ENCODE measurements at places on chromosomes 11 and 22.

- DNase-seq, result peak; percentile 43
These were observed 2.7 kb upstream of the CLMP start for GRCh38 chr11:123197711-123198110.

DNA sequence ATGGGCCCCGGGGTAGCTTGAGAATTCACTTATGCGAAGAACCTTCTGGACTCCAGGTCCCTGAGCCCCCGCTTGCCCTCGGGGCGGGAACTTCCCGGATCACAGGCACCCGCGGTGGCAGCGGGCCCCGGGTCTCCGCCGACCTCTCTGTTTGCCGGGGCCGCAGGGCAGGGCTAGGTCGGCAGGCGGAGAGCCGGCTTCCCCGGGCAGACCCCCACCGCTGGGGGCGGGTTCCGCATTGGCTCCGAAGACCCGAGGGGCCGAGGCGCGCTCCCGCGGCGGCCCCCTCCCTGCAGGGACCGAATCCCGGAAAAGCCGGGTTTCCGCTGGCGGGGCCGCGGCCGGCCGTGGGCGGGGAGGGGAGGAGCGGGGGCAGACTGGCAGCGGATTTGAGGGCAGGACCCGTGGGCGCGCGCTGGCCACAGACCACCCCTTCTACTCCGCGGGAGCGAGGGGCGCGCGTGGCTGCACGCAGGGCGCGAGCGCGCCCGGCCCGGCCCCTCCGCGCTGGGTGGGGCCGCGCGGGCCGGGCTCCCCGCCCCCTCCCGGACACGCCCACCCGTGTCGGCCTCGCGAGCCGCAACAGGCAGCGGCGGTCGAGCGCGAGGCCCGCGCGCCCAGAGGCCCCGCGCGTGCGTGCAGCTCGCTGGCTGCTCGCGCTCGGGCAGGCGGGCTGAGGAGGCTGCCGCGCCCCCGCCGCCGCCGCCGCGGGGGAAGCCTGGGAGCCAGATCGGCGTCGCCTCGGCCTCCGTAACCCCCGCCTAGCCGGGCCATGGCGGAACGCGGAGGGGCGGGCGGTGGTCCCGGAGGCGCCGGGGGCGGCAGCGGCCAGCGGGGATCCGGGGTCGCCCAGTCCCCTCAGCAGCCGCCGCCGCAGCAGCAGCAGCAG, at the start of gene PACS1:
TSS of gene PACS1 (plus strand) at position 558 of the 889 bp plus-strand sequence. CDS start at position 773, 215 bp downstream.
- DNase-seq, result peak; percentile 82

DNA sequence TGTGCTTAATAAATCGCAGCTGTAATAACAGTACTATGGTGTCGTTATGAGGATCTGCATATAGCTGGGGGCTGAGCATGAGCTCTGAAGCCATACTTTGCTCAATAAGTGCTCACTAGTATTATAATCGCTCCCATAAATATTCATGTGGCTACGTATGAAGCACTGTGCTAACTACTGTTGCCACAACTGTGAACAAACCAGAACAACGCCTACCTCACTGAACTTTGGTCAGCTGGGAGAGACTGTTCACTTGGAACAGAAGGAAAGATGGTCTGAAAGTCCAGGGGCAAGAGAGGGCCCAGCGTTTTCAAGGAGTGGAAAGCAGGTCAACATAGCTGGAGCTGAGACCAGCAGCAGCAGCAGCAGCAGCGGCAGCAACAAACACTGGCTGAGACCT, 141.6 kb downstream of the EFCAB6 start:
- no peak for DNase-seq

DNA sequence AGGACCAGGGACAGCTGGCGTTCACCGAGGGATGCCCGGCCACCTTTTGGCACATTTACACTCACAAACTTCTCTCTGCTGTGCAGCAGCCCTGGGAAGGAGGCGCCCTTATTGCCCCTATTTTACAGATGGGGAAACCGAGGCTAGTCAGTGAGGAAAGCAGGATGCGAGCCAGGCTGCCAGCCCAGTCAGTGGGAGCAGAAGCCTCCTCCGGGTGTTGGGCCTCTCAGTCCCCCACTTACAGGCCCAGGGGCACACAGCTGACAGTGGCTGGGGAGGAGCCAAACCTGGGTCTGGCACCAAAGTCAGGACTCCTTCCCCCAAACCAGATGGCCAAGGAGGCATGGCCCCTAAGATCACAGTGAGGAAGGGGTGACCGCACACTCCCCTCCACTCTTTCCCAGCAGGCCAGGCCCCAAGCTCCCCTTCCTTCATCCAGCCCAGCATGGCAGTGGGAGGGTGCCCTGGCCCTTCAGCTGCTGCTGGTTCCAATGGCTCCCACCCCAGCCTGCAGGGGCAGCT, 121.4 kb upstream of the ANO1 start:
- no peak for DNase-seq

DNA sequence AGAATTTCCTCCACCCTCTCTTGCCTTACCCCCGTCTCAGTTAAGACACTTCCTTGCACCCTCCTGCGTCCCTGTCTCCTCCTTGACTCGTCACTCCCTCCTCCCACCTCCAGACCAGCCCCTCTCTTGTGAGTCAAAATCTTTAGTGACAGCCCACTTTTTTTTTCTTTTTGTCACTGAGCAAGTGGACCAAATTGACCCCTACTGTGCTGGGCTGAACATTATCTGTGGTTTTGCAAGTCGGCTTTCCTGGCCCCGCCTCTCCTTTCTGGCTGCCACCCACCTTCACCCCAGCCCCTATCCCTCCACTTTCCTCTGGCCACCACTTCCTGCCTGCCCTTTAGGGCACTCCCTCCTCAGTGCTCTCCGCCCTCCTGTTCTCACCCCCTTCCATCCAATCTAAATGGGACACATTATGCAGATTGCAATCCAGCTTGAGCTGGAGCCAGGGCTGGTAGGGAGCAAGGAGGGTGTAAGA, at the start of gene APLNR:
TSS of gene APLNR (minus strand) at position 47 of the 478 bp plus-strand sequence. CDS start 246 bp downstream, outside the sequence.
- no peak for DNase-seq

DNA sequence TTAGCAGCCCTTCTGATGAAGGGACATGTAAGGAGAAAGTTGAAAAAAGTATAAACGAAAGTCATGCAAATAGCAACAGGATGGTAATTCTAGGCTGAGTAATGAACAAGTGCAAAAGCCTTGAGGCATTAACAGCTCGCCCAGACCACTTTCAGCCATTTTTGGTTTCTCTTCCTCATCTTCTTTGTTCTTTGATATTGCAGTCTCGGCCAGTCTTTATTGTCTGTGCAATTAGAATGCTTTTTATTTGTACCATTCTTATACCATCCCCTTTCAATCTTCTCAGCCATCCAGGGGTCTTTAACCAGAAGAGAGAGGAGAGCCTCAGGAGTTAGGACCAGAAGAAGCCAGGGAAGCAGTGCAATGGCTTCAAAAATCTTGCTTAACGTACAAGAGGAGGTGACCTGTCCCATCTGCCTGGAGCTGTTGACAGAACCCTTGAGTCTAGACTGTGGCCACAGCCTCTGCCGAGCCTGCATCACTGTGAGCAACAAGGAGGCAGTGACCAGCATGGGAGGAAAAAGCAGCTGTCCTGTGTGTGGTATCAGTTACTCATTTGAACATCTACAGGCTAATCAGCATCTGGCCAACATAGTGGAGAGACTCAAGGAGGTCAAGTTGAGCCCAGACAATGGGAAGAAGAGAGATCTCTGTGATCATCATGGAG, 7.3 kb downstream of the TRIM34 start:
- DNase-seq, result no peak

- no peak for DNase-seq
These were observed 17.5 kb downstream of the FAM227A start for GRCh38 chr22:38638728-38639127.

DNA sequence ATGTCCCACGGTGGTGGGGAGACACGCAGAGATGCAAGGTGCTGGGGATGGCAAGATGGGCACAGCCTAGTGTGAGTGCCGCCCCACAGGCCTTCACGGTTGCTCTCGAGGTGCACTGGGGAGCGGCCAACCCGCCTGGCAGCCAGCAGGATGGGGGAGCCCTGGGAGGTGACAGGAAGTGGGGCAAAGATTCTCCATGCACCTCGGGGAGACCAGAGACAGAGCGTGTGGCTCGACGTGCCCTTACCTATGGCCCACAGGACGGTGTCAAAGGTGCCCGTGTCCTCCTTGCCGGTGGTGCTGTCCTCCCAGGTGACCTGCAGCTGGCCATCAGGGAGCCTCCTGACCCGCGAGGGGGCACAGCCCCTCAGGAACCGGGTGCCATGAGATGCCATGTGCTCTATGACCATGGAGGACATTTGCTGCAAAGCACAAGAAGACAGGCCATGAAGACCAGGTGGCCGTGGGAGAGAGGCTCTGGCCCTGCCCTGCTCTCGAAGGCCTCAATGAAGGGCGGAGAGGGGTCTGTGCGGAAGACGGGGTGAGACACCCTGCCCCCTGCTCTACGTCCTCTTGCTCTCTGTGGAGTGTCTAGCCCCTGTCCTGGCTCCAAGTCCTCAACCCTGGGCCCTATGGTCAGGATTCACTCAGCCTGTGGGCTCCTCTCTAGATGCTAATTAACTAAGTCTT, 40.6 kb upstream of the GNB1L start:
- DNase-seq, result no peak

DNA sequence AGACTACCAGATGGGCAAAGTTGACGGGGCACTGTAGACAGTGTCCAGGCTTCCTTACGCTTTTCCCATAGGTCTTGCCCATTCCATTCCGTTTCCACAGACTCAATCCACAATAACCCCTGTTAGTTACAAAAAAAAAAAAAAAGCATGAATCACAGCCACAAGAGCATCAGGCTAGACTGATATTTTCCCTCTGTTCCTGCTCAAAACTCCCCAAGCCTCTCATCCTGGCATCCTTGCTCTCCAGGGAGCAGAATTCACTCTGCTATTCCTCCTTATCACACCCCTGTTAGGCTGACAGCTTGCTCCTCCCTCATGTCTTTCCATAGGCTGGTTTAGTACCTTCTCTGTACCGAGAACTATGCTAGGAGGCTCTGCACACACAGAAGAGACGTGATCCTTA, 42.2 kb downstream of the TMEM123 start:
- DNase-seq, result no peak
